ENCODE measurements at places on chromosomes 11 and 22.

GRCh38 chr22:47307822-47308221 is 545.4 kb downstream of the TBC1D22A start:
- no peak for DNase-seq

GRCh38 chr11:126809514-126810289 is 190.9 kb downstream of the KIRREL3 start:
- DNase-seq, result no peak

DNA sequence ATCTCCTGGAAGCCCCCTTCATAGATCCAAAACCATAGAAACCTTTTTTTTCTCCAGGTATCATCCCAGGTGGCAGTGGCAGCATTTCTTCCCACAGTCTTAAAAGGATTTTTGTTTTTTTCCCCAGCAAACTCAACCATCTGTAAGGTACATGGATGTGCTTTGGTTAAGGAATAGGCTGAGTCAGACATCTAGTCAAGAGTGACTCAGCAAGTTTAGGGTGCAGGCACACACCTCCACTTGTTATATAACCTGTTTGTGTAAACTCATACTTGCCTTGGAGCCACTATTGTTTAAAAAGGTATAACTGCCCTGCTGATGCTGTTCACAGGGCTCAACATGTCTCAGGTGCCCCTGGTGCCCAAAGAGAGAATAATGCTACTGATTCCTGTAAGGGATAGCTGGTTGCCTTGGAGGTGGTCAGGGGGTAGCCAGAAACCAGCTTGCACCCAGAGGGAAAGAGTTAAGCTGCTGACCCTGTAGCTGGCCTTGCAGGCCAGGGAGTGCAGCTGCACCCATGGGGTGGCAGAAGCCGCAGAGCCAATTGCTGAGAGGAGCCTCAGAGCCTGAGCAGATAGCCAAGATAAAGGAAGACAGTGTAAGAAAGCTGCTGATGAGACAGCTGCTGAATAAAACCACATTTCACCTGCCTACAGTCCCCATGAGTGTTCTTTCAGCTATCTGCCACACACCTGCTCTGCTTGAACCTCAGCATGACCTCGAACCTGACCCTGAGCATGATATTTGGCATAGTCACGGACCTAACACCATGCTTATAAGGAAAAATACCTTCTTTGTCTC is 1726.1 kb upstream of the RAG2 start:
- DNase-seq, result no peak

DNA sequence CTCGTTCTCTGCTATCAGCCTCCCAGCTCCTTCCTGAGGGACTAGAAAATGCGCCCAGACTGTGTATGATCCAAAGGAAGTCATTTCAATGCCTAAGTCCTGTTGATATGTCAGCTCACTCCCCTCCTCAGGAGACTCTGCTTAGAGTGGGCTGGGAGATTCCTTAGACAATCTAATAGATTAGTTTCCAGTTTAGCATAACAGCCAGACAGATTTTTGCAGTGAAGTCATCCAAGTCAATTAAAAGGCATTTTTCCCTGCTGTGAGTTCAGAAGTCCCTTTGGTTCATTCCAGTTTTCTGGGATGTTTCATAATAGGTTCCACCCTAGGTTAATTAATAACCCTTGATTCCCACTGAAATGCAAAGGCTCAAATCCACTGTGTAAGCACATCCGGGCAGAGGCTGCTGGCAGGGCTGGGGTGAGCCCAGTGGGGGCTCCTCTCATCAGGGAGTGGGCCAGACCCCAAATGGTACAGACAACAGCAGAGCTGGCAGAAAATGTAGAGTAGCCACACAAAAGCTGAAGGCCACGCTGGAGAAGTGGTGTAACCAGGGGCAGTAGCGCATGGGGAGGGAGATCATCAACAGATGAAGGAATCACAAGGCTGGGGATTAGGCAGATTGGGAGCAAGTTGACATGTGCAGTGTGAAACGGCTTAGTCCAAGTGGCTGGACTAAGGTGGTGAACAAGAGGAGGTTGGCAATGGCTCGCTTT is 90.6 kb downstream of the SYN3 start:
- DNase-seq, result no peak

- no peak for DNase-seq
Measured at GRCh38 chr11:19194620-19195308, 7.0 kb downstream of the CSRP3 start.

DNA sequence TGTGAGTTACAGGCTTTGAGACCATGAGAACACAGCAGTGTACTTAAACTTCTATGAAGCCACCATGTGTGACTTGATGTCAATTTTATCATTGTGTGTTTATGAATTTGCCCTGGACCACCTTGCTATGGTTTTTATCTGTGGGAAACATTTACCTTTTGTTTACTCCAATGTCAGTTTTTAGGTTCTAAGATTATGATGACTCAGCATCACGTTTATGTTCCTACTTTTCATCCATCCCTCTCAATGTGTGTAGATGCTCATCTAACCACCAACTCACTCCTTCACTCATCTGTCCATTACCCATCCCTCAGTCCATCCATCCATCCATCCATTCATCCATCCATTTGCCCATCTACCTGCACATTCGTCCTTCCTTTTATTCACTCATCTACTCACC is 338.8 kb downstream of the MIAT start:
- DNase-seq, result no peak

- no peak for DNase-seq
Measured at GRCh38 chr22:22397875-22398524, 110.5 kb downstream of the ZNF280B start.
